ENCODE measurements at places on chromosomes 16 and 17.

- peak; percentile 82 for DNase-seq
Observed at GRCh38 chr16:47848421-47849109, 307.2 kb downstream of the ABCC12 start.

- no peak for DNase-seq
Observed at GRCh38 chr16:50594308-50595260, 46.4 kb downstream of the NKD1 start.

DNA sequence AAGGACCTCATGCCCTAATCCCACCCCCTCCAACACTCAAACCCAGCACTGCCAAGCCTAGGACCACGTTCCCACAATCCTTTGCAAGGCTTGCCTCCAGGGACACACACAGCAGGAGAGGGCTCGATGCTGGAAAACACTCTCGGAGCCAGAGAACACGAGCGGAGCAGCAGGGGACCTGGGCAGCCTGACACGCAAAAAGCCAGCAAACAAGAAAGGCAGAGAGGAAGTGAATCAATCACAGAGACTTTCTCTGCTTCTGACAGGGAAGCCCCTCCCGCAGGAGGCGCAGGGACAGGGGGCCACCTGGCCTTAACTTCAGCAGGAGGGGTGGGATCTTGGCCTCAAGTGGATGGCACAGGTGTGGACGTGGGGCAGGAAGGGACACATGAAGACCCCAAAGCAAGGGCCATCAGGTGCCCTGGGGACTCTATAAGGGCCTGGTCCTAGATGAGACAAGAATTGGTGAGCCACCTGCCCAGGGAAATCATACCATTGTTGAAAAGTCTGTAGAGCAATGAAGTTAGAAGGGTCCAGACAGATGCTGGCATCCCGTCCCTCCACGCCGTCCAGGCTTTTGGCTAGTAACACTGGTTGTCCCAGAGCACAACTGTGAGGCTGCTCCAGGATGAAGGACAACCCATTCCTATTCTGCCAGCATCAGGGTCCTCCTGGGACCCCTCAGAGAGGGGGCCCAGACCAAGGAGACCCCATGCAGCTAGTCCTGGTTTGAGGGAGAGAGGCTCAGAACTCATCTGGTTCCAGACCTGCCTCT lies 2.2 kb downstream of the SDK2 start:
- DNase-seq = no peak

GRCh38 chr17:66507103-66507923 lies 204.9 kb downstream of the PRKCA start:
- no peak for DNase-seq

- DNase-seq = no peak
Observed at GRCh38 chr16:72952811-72953271, 95.1 kb downstream of the ZFHX3 start.

- peak; percentile 56 for DNase-seq
Observed at GRCh38 chr16:50598256-50598894, 50.2 kb downstream of the NKD1 start.

DNA sequence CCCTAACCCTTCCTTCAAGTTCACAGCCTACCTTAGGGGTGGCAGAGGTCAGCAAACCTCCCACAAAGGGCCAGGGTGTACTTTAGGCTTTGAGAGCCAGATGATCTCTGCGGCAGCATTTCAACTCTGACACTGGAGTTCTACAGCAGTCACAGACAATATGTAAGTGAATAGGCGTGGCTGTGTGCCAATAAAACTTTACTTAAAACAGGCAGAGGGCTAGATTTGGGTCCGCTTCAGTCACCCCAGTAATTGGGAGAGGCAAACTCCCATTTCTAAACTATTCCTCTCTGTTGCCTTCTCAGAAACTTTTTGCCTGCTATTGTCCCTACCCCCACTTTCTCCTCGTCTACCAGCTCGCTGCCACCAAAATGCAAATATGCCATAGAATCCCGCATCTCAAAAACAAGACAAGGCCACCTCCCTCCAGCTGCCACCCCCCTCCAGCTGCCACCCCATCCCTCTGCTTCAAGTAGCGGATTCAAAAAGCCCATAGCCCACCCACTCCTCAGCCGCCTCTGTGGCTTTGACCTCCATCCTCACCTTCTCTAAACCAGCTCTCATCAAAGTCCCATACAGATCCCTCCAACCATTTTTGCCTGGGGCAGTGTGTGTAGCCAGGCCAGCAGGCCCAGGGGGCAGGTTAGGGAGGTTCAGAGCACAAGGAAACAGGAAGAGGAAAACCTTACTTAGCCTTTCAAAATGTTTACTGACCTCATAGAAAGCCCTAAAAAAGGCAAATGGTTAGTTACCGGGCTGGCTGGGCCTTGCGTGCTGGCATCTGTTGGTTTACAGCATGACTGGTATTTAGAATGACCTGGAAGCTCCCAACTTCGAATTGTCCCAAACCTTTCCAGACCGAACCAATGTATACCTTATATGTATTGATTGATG lies 19.9 kb upstream of the DNAH17 start:
- no peak for DNase-seq

- no peak for DNase-seq
Observed at GRCh38 chr16:78750611-78751010, 651.2 kb downstream of the WWOX start.

DNA sequence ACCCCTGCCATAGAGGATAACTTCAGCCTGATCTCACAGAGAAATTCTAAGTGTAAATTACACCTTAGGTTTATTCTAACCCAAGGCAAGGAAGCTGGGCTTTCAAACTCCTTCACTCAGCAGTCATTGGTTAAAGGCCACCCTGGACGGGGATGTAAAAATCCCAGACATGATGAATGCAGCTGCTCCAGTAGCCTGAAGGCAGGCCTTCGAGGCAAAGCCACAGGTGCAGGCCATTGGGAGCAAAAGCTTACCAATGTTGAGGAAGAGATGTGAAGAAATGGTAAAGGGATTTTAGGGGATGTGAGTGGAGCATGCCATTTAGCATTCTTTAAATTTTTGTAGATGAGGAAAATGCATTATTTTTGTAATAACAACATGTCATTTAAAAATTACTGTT lies 514.4 kb downstream of the XYLT1 start:
- no peak for DNase-seq
